ENCODE measurements at places on chromosomes 2 and 18.
A peak's percentile ranks its signal among the peaks of the same experiment; 100 is the strongest.

- DNase-seq = no peak
Measured at GRCh38 chr2:164252568-164253287, 368.6 kb downstream of the GRB14 start.

DNA sequence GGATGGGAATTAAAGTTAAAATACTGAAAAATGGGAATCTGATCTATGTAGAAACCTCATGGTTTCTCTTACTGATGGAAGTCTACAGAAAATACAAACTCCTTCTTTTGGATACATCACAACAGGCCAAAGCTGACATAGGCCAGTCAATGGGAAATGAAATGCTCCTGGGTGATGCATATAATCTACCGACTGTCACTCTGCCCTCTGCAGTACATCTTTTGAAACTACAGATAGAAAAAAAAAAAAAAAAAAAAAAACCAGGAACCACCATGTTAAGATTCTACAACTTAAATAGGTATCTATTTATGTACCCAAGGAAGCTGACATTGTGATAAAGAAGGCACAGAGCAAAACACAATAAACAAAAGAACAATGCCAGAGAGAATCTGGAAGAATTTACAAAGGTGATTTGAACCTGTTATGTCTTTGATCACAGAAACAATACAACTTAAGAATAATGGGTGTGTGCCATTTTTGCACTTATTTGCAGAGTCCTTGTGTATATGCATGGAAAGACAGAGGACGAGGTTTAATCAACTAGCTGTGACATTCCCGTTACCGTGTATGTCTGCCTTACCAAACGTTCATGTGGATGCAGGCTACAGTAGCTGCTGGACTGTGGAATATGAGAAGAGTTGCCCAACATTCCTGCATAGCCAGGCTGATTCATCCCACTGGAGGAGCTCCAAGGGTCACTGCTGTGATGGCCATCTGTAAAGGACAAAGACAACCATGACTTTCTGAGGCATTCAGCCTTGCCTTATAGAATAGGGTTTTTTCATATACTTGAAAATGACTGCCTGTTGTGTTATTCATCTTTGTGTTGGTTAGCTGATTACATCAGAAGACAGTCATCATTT, 312.7 kb downstream of the TCF4 start:
- peak; percentile 61 for DNase-seq

- peak; percentile 36 for DNase-seq
Measured at GRCh38 chr18:77899972-77900754, 650.5 kb downstream of the GALR1 start.

DNA sequence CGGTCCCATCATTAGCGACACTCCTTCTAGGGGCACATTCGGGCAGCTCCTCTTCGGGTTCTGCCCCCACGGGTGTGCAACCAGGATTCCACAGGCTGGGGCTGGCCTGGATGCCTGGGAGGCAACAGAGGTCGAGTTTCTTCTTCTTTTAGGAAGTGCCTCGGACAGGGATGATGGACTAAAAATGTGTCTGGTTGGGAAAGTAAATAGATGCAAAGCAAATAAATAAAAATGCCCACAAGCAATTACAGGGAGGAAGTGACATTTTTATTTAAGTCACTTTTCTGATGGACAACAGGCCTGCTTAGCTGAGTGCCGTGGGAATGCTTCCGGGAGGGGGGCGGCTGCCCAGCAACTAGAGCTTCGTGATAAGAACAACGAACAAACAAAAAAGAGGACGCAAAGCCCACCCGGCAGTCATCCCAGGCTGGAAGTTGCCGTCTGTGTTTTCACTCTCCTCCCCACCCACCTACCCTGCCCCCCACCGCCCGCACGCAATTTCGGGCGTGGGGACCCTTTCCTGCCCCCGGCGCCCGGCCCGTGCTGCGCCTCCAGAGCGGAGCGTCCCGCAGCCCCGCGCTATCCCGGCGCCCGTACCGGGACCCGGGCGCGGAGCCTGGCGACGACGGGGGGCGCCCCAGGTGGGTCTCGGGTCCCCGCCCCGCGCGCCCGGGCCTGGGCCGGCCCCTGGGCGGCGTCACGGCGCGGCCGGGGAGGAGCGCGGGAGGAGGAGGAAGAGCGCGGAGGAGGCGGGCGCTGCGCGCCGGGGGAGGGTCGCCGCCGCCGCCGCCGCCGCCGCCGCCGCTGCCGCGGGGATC, 412 bp upstream of the NCK2 start:
- DNase-seq = peak; percentile 72

GRCh38 chr18:9782073-9782857, 74.2 kb downstream of the RAB31 start:
- DNase-seq = peak; percentile 91

GRCh38 chr2:183521911-183522310, 397.7 kb downstream of the NUP35 start:
- no peak for DNase-seq

DNA sequence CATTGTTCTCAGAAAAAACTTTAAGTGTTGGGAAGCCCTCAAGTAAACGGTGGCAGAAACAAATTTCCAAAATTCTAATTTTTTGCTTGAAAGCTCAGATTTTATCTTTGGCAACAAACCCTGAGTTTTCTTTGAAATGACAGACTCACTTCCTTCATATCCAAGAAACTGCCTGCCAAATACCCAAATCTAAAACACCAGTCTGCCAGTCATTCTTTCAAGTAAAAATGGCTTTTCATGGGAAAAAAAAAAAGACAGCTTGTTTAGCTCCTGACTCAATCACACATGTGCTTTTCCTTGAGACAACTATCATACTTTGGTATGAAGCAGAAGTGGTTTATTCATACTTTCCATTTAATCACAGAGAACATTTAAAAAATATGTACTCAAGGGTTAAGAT, 40.6 kb upstream of the CSRNP3 start:
- DNase-seq = peak; percentile 33

DNA sequence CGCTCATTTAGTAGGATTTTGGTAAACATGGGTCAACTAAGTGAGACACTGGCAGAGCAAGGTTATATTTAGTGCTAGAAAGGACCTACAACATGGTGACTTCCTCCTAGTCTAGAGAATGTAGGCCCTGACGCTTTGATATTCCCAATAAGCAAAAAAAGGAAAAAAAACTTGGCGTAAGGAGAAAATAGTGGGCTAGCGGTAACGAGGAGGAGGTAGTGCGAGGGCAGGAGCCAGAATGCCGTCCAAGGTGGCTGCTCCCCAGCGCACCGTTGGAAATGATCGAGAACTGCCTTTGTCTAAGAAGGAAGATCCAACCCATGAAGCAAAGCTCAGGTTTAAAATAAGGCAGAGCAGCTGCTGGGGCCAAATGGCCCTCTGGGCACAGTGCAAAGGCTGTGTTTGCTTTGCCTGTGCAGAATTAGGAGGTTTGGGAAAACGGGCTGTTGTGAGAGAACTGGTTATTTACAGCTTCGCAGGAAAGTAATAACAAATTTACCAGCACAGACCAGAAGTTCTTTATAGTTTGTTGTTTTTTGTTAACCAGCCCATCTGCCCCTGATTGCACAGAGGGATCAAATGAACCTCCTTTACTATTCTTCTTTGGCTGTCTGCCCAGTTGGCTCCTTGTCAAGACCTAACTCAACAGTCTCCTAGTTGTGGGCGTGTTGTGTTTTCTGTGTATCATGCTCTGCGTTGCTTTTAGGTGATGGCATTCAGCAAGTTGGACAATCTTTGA, 86.6 kb downstream of the ITGB1BP1 start:
- DNase-seq = peak; percentile 89

DNA sequence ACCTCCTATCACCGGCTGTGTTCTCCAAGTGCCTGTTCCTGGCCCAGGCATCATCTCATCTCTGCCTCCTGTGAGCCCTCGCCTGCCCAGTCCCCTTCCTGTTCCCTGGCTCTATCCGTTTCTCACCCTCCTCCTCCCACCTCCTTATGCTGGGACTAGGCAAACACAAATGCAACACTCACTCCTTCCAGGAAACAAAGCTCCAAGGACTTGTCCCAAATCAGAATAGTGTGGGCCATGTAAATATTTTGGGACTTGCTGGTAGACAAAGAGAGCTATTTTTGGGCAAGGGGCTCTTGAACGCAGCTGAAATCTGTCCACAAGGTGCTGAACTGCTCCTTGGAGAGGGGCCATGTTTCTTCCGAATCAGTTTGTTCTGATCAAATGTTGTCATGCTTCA, 25.3 kb downstream of the MBP start:
- no peak for DNase-seq

GRCh38 chr18:55401638-55402191, 186.3 kb downstream of the TCF4 start:
- DNase-seq = peak; percentile 95

- DNase-seq = no peak
Measured at GRCh38 chr2:54840559-54841468, 117.4 kb downstream of the EML6 start.

GRCh38 chr2:224657349-224657748, 58.8 kb downstream of the CCDC195 start:
- no peak for DNase-seq

DNA sequence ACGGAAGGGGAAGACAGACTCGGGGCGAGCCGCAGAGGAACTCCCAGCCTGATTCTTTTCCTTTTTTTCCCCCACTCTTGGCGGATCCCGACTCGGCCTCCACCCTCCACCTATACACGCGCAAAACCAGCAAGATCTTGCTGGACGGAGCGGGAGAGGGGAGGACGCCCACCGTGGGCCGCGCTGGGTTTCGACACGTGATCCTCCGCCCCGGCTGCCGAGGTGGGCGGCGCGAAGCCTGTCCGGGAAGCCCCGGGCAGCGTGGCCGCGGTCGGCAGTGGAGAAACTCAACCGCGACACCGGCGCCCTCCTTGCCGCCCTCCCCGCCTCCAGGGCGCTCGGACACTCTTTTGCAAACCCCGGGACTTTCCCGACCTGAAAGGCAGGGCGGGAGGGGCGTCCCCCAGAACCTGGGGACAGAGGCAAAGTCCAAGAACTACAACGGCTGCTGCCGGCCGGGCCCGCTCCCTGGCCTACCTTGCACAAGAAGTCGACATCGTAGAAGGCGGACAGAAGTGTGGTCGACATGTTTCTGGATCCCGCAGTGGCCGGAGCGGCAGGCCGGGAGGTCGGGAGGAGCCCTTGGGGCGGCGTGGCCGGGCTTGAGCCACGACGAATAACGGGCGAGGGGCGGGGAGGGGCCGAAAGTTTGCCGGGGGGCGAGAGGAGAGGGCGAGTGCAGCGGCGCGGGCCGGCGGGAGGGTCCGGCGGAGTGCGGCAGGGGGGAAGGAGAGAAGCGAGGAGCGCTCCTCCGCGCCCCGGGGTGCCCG, 433 bp downstream of the ZFP36L2 start:
- peak; percentile 72 for DNase-seq

DNA sequence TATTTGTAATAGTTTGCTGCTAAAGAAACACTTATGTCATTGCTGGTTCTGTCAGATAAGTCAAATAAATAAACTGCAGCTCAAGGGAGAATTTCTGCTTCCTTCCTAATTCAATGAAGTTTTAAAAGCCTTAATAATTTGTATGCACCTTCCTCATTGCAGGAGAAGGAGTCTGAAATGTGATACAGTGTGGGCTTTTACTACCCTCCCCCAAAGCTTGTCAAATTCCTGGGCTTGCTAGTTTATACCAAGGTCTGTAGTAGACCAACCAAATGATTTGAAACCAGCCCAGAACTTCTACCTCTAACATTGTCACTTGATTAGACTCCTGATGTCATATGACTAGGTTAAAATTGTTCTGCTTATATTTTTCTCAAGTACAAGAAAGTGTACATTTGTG, 131.8 kb downstream of the DTNA start:
- no peak for DNase-seq

GRCh38 chr2:76946631-76947145, 575.5 kb downstream of the LRRTM4 start:
- no peak for DNase-seq

GRCh38 chr2:109619032-109619615, 5.0 kb downstream of the SOWAHC start:
- DNase-seq = no peak

- DNase-seq = no peak
Measured at GRCh38 chr2:238874330-238875050, 26.6 kb downstream of the TWIST2 start.

DNA sequence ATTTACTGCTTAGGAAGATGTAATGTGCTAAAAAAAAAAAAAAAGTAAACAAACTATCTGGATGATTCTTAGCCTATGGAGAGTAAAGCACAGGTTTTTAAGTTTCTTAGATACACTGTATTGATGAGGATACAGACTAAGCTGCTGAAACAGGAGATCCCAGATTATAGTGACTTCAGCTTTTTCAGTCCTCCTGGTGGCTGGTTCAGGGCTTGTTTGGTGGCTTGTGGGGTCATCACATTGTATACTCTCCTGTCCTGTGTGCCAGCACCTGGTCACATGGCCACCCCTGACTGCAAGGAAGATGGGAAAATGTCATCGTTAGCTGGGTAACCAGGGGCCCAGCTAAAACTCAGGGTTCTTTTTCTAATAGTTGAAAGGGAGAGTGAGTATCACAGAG, 31.4 kb downstream of the RAB31 start:
- DNase-seq = no peak

DNA sequence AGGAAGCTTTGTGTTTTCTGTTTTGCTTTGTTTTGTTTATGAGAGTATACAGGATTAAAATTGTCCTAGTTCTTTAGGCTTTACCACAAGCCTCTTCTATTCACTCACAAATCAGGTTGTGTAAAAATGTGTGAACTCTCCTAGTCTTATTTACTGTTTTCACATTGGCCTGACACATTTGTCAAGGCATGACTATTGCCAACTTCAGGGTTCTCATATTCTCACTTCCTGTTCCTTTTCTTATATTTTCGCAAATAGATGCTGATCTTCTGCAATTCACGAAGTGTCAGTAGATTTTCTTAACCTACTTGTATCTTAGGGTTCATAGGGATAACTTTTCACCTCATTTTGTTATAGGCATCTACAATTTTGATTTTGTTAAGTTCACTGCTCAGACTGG, 67.1 kb downstream of the CCDC102B start:
- DNase-seq = no peak

DNA sequence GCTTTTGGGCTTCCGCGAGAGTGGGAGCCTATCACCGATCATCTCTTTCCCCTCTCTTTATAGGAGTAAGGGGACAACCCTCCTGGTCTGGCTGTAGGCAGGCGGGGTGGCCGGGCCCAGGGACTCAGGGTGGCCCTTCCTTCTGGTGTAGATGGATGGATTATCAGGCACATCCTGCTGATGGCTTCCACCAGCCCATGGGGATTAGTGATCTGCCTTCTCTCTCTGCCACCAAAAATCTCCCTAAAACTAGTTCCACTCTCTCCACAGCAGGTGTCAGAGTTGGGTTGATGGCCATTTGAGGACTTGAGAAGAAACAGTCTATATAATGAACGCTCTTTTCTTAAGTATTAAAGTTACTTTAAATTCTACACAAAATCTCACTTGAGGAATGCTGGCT, 37.4 kb downstream of the NCK2 start:
- DNase-seq = no peak

GRCh38 chr2:236782938-236783337, 213.3 kb downstream of the ACKR3 start:
- no peak for DNase-seq

- DNase-seq = no peak
Measured at GRCh38 chr2:237309011-237309410, 105.0 kb downstream of the COL6A3 start.

- no peak for DNase-seq
Measured at GRCh38 chr2:119109866-119110265, 48.7 kb downstream of the C1QL2 start.

DNA sequence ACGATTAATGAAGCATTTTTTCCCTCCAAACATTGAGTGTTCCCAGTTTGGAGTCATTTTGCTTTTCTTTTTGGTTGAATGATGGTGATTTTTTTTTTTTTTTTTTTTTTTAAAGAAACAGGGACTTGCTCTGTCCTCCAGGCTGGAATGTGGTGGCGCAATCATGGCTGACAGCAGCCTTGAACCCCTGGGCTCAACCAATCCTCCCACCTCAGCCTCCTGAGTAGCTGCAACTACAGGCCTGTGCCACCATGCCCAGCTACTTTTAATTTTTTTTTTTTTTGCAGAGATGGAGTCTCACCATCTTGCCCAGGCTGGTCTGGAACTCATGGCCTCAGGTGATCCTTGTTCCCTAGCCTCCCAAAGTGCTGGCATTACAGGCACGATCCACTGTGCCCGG, 46.2 kb downstream of the IMPA2 start:
- DNase-seq = no peak

All from fibroblast of skin of right biceps (primary cell).